Heart left ventricle (tissue), 16 donors: ENCODE measurements at places on chromosomes 12 and 14.
A peak's percentile ranks its signal among the peaks of the same experiment; 100 is the strongest.

DNA sequence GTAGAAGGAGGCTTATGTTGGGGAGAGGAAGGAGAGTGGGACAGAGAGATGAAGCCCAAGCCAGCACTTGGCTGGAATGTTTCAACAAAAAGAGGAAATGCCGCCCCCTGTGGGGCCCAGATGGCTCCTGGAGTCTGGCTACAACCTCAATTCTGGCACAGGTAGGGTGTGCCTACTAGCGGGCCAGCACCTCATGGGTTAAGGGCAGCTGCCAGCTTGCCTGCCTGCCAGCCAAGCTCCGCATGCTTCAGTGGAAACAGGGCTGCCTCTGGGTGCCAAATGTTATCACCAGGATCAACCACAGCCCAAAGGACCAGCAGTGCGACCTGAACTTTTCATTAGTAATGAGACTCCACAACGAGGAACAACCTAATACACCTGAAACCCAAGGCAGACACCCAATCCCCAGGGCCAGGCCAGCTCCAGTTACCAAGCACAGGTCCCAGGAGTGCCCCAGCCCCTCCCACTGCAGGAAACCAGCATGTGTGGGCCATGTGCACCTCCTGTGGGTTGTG lies 11.3 kb downstream of the RAB15 start:
- DNase-seq = no peak

DNA sequence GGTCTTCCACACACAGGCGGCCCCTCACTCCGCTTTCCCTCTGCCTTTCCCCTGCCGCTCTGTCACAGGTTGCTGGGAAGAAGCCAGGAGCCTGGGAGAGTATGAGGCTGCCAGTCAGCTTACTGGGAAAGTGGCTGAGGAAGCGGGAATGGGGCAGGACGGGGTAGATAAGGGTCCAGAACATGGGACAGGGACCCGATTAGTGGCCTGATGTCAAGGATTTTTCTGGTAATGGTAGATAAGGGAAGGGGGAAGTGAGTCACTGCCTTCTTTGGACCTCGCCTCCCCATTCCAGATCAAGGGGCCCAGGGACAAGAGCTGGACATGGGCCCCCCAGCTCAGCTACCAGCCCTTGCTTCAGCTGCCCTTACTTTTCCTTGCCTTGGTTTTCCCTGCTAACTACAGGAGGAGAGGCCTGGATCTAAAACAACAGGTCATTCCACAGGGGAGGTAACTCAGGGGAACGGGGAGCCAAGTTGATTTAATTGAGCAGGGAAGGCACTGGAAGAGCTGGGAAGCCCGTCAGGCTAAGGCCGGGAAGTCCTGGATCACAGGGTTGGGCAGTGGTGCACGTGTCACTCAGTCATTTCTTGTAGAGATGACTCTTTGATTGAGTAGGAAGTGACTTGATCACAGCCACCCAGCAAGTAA lies 3.5 kb upstream of the LPAR5 start:
- DNase-seq = no peak

DNA sequence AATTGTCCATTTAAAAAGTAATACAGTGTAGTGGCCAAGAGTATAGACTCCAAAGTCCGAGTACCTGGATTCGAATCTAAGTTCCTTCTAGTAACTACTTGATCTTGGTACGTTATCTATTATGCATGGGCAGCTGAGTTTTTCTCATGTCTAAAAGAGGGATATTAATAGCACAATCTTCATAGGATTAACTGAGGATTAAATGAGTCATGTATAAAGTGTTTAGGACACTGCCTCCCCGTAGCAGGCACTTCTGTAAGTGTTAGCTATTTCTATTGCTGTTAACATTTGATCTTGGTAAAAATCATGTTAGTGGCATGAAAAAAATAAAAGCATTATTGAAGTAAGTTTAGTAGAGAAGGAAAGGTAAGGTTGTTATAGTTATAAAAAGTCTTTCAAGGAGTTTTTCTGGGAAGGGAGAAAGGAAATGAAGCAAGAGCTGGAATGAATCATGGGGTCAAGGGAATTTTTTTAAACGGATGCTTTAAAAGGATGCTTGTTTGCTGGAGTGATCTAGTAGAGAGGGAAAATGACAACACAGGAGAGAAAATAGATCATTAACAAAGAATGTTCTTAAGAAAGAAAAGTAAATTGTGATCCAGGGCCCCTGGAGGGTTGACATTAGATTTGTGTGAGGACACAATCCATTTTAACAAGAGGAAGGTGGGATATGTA lies 502.2 kb upstream of the USP15 start:
- no peak for DNase-seq

DNA sequence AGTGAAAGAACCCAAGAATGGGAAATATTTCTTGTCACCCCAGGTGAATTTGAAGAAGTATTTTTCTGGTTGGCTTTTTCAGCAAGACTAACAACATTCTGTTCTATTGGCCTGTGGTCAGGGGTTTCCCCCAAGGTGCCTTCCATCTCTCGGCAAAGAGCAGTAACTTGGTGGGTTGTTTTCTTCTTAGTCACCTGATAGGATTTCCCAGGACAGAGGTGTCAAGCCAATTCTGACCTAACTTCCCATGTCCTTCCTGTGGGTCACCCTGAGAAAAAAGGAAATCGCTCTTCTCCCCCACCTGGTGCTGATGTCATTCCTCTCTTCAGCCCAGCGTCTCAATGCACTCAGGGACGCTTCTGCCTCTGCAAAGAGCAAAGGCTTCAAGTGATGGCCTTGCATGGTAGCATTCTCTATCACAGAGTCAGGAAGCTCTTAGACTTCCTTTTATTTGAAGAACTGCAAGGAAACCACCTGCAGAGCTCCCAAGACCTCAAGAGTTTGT lies 16.1 kb upstream of the IFNG start:
- DNase-seq = no peak

DNA sequence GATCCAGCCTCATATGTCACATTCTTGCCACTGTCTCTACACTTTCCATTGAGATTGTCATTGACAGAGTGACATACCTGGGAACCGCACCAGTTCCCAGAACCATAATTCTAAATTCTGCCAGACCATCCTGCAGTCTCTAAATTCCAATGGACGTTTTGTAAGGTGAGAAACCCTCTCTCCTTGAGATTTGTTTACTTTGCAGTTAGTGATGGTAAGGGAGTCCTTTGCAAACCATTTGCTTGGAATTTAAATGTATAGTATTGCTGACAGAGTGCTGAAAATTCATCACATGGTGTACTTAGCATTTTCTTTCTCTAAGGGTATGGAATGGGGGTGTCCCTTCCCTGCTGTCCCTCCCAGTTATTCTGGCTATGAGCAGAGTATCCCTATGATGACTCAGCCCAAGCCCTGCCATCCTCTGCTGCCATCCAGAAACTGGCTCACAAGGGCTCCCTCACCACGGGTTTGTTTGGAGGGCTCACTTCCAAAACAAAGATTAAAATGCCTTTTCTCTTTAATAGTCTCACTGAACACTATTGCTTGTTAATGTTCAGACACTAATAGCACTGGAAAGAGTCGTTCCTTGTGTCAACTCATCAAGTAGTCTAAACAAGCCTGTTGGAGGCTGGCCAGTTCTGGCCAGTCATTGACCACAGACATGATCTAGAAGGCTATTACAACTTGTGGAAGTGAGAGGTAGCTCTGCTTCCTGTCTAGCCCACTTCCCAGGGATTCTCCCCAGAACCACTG lies 129.0 kb upstream of the HMGA2 start:
- DNase-seq = no peak

DNA sequence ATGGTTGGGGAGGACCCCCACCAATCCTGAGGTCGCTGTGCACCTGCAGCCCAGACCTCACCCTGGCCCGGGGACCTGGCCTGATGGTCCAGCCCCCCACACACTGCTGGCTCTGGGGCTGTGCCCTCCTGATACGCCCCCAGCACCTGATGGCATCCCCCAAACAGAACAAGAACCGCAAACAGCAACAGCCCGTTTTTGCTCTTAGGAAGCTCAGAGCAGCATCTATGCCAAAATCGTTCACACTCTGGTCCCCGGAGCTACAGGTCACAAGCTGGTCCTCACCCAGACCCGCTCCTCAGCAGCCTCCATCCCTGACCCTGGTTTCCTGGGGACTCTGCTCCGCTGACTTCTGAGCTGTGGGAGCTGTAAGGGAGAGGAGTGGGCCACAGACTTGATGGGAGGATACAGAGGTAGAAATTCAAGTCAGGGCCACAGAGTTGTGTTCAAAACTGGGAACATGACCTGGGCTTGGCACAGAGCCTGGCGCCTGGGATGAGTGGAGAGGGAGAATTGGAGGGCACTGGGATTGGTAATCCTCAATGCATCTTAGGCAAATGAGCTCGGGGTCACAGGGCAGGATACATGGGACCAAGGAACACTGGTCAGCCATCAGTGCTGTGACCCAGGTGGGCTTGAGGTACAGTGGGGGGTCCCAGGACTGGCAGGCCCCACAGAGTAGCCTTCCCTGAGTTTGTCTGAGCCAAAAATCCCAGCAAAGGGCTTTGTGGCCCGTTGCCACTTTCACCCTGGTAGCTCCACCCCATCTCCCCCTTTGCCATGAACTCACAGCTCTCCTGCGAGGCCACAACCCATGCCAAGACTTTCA lies 170.9 kb upstream of the RTL1 start:
- DNase-seq = peak; percentile 11
